ENCODE measurements at places on chromosomes 3 and 15.

GRCh38 chr15:26928051-26928450 is 42.9 kb upstream of the GABRG3 start:
- DNase-seq, result no peak

DNA sequence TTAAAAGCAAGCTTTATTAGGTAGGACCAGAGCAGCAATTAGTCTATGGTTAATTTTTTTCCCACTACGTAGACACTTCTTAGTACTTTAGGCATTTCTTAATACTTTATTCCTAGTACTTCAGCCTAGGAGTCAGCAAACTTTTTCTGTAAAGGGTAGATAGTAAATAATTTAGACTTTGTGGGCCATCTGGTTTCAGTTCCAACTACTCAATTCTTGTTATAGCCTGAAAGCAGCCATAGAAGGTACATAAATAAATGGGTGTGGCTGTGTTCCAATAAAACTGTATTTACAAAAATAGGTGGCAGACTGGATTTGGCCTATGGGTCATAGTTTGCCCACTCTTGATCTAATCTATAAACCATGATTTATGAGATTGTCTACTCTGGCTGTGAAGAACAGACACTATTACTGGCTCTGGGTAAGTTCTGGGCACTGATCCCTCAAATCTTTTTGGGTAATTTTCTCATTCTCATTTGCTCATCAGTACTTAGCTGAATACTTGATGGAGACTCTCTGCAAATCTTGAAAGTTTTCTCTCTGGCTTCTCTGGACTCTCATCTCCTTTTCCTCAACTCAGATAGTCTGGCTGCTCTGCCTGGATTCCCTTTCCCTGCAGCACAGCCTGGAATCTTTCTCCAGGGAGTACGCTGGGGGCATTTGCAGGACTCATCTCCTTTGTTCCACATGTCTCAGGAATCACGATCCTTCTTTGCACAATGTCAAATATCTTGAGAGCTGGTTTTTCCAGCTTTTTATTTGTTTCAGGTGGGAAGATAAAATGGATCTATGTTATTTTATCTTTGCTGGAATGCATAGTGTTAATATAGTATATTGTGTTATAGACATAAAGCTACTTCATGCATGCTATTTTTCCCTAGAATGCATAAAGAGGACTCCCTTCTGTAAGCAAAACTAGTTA is 524.8 kb upstream of the TBL1XR1 start:
- no peak for DNase-seq

DNA sequence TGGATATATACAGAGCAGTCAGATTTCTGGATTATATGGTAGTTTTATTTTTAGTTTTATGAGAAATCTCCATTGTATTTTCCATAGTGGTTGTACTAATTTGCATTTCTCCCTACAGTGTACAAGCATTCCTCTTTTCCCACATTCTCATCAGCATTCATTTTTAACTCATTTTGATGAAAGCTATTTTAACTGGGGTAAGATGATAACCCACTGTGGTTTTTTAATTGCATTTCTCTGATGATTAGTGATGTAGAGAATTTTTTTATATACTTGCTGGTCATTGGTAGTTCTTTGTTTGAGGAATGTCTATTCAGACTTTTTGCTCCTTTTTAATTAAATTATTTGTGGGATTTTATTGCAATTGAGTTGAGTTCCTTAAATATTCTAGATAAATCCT is 903.6 kb downstream of the DIPK2A start:
- DNase-seq, result no peak

- DNase-seq, result no peak
Observed at GRCh38 chr15:94359716-94360115, 128.4 kb downstream of the MCTP2 start.

DNA sequence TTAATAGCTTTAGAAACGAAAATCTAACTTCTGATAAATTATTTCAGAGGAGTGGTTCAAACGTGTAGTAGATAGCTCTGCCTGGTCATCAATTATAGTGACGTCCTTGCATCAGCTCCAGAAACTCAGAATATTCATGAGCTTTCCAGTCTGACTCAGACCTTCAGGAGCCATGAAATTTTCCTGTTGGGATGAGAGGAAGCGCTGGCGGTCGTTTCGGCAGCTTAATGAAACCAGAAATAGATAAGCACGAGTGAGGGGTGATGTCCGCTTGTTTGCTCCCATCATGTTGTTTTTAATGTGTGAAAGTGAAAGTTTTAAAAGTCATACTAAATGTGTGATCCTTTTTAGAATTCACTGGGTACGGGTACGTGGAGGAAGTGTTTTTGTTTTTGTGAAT is 141.1 kb downstream of the PGPEP1L start:
- DNase-seq, result no peak

DNA sequence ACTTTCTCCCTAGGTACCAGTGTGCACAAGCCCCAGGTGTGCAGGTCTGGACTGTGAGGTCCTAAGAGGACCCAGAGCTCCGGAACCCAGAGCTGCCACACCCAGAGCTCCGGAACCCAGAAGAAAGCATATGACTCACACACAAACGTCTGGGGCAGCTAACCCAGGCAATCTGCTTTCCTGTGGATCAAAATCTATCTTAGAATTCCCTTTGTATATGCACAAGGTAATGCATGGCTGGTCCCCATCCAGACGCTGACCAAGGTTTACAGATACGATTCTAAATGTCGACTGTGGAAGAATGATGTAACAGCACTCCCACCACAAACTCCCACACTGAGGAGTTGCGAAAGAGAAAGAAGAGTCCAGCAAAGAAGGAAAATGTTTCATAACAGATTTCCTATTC is 15.7 kb downstream of the KCNMB2 start:
- DNase-seq, result no peak

All from stimulated activated CD8-positive, alpha-beta memory T cell treated with anti-CD3 and anti-CD28 coated beads, Interleukin-4, amount 100 ng/mL, for 4 hours (primary cell).